ENCODE measurements at places on chromosomes 1 and 21. TPM values are rescaled to one million over a fixed set of nuclear protein-coding genes. Genes with fewer than 3 reads are reported as not detected.

GRCh38 chr1:174800876-174801275, 198.9 kb upstream of the CACYBP start:
- DNase-seq: no peak

The RIPPLY3 gene
- total RNA-seq: 0.44 TPM

GRCh38 chr1:58773406-58773840, 10.4 kb downstream of the JUN start:
- peak; percentile 48 for DNase-seq

GRCh38 chr1:83637009-83637408, 361.9 kb downstream of the TTLL7 start:
- DNase-seq: no peak

DNA sequence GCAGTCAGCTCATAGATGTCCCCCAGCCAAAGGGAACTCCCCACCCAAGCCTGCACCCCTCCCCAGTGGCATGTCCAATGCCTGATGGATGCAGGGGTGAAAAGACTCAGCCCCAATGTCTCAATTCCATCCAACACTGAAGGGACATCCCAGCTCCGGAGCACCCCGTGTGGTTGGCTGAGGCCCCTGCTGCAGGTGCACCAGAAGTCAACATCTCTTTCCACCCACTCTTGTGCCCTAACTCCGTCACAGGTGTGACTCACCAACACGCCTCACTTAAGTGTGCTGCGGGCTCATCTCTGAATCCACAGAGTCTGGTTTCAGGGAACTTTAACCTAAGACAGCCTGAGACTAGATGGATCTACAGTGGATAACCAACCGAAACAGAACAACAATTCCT, 40.9 kb upstream of the ZBTB18 start:
- DNase-seq: no peak

DNA sequence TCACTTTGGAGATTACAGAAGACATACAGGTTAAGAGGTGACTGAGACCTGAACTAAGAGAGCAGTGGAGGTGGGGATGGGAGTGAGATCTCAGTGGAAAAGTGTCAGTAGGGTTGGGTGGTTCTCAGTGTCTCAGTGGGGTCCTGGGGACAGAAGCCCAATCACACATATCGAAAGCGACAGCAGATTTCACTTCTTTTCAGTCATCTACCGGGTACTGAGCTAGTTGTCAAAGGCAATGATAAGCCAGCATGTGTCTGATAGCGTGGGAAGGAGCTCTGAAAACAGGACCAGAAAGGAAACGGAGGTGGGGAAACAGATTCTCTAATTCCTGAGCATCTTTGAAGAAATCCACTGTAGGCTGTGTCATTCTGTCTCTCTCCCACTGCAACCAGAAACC, 59.5 kb downstream of the RHOU start:
- DNase-seq: no peak

- DNase-seq: no peak
These were observed 192.1 kb downstream of the SETD4 start for GRCh38 chr21:35868005-35868868.

The FCRL2 gene
- 1.3 TPM for total RNA-seq

The CCNL2 gene
- 165 TPM for total RNA-seq

The HPCAL4 gene
- total RNA-seq: 0.41 TPM

DNA sequence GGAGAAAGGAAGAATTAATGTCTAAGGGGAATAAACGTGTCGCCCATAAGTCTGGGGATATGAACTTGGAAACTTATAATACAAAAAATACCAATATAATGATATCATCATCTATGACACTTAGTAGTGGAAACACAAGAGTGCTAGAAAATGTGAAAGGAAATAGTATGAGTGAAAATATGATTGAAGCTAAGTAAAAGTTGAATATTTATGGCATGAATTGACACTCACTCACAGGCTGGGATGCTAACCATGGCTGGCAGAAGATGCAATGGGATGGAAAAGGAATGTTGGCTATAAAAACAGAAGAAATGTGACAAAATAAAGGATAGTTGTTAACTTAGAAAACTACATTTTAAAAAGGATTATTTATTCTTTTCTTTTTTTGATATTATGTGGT, 120.1 kb downstream of the XPR1 start:
- DNase-seq: no peak

DNA sequence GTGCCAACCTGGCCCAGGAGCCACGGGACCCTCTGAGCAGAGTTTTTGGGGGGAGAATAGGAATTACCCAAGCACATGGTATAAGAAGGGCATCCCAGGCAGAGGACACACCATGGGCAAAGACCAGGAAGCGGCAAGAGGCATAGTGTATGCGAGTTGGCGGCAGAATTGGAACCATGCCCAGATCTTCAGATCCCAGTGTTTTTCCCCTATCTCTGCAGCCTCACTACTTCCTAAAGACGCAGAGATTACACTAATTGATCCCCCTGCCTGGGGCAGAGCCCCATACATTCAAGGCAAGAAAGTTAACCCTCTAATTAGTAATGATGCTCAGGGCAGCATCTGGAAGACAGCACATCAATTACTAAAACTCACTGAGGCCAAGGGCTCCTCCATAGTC, 48.2 kb downstream of the SYT2 start:
- DNase-seq: no peak

DNA sequence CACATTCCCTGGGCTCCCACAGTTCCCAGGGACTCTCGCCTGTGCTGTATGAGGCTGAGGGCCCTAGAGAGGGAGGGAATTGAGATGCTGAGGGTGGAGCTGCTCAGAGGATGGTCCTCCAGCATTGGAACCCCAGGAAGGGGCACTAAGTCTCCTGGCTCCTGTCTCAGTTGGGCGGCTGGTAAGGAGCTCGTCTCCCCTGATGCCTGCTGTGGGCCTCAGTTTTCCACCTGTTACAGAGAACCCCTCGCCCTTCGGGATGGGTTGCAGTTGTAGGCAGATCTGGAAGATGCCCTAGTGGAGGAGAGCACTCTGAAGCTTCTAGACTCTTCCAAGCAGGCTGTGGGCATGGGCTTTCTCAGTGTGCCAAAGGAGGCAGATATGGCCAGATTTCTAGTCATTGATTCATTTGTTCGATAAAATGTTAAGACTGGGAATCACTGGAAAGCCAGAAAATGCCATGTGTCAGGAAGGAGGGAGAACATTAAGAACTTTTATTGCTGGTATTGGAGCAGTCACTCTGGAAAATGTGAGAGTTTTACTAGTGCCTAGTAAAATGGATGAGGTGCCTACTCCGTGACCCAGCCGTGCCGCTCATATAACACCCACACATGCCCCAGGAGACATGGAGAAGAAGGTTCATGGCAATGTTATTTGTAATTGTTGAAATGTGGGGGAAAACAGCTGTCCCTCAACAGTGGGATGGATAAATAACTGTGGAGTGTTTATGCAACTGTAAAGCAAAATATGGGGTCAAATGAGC, 828 bp upstream of the MYBPH start:
- no peak for DNase-seq

All from lower lobe of right lung (tissue), 2 donors.